ENCODE measurements at places on chromosomes 13 and 19.

DNA sequence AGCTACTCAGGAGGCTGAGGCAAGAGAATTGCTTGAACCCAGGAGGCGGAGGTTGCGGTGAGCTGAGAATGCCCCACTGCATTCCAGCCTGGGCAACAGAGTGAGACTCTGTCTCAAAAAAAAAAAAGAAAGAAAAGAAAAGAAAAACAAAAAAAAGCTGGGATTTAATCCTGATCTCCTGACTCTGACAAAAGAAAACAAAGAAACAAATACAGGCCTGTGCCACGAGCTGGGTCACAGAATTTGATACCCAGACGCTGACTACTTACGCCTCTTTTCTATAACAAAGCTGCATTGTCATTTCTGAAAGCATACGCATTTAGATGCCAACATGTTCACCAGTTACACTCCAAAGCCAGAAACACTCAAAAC, 18.2 kb upstream of the GTF2F2 start:
- DNase-seq: no peak

DNA sequence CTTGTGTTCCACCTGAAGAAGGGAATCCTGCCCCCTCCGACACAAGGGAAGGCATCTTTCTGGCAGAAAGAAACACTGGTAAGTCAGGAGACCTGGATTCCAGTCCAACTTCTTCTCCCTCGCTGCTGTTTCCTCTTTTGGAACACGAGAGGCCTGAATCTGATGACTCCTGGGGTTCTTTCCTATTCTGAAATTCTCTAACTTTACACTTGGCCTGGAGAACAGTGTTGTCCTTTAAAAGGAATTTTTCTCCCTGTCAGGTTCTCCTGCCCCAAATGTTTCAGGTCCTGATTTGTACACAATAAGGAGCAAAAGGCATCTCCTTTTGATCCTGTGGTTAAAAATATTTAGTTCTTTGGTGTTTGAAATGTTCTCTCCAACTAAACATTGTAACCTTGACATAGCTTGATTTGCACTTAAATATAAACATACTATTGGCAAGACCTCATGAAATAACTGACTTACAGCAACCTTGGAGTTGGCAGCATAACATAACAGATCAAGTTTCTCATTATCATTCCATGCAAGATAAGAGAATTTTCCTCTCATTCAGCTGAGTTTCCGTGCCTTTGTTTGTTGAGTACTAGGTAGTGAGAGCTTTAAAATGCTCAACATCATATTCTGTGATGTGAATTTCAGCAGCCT, 244.8 kb downstream of the COG6 start:
- DNase-seq: no peak

DNA sequence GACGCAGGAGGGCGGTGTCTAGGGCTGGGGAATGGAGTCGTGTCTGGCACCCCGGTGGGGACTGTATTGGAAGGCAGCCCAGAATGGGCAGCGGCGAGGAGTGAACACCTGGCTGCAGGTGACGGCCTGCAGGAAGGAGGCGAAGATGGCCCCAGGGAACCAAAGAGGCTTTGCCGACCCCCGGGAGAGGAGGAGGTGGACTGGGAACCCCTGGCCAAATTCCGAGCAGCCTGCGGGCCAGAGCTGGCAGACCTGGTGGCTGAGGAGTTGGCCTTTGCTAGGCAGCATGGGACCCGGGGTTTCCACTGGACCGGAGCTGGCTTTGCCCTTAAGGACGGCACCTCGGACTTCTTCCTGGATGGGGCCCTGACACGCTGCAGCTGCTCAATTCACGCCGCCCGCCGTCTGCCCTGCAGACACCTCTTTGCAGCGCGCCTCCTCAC, 25.9 kb downstream of the ZSWIM9 start:
- no peak for DNase-seq

DNA sequence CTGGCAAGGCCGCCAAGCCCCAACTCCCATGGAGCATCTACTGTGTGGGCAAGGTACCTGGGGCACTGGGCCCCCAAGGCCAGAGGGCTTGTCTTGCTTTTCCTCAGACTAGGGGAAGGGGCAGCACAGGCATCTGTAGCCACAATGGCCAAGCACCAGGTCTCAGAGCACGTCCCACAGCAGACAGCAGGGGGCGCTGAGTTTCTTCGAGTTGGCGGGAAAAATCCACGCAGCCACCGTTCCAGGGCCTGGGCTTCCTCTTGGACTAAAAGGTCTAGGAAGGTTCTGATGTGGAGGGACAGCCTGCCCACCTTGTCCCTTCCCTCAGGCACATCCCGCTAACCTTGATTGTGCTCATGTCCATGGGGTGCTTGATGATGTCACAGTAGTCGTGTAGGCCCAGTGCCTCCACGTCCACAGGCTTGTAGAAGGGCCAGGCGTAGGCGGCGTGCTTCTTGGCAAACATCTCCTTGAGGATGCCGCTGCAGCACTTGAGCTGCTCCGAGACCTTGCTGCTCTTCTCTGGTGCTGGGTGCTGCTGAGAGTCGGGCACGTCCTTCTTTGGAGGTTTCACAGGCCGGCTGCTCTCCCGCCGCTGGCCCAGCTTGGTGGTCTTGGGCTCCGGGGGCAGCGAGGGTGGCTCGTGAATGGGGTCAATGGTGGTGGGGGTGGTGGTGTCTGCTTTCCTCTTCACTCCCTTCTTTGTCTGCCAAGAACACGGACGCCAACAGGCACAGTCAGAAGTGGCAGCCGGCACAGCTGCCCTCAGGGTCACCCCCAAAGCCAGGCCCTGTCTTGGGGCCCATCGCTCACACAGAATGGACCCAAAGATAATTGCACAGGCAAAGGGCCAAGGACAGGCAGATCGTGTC, 32.0 kb upstream of the EPHX3 start:
- peak; percentile 36 for DNase-seq

- no peak for DNase-seq
Observed at GRCh38 chr19:21585281-21585890, 80.0 kb downstream of the ZNF429 start.

DNA sequence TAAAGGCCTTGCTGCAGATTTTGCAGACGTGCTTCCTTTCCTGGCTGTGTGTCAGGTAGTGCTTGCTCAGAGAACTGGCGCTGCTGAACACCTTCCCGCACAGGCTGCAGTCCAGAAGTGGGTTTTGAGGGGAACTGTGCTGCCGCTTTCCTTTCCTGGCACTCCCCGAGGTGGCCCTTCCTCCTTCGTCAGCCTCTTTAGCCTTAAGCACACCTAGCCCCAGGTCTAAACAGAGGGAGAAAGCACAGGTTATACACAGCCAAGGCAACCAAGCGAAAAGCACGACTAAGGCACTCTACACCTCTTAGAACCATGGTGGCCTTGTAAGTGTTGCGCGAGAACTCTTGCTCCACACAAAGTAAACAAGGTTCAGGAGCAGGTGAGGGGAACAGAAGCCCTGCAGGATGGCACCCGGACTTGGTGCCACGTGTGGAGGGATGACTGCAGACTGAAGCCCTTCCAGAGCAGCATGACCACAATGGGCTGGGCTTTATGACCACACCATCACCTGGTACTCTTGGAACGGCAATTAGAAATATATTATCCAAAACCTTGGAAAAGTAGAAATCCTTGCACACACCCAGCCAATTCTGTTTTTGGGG, 23.6 kb downstream of the ZNF541 start:
- no peak for DNase-seq

DNA sequence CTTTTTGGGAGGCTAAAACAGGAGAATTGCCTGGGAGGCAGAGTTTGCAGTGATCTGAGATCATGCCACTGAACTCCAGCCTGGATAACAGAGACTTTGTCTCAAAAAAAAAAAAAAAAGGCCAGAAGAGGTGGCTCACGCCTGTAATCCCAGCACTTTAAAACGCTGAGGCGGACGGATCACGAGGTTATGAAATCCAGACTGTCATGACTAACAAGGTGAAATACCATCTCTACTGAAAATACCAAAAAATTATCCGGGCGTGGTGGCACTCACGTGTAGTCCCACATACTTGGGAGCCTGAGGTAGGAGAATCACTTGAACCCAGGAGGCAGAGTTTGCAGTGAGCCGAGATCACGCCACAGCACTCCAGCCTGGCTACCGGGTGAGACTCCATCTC, 39.9 kb downstream of the ZNF611 start:
- no peak for DNase-seq

GRCh38 chr19:43776286-43776685, 4.5 kb downstream of the KCNN4 start:
- DNase-seq: no peak

DNA sequence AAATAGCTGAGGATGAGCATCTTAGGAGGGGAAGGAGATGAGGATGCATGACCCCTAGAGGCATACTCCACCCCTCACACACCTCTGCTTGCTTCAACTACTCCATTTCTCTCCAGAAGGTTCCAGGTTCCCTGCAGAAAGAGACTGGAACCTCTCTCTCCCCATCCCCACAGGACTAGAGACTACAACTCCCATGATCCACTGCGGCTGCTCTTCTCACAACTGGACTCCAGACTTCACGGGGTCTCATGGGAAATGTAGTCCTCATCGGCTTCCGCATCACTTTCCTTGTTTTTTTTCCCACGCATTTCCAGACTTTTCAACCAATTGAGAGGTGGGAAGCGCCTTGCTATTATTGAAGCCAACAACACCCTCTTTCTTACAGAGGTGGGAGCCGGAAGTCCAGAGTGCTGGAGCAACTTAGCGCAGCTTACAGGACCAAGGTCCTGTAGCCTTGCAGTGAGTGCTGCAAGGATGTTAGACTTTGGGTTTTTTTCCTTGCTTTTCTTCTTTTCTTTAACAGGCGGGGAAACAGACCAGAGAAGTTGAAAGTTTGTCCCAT, 13.9 kb upstream of the CACNG6 start:
- peak; percentile 38 for DNase-seq

GRCh38 chr13:113061271-113061625, 44.3 kb upstream of the F7 start:
- DNase-seq: no peak

DNA sequence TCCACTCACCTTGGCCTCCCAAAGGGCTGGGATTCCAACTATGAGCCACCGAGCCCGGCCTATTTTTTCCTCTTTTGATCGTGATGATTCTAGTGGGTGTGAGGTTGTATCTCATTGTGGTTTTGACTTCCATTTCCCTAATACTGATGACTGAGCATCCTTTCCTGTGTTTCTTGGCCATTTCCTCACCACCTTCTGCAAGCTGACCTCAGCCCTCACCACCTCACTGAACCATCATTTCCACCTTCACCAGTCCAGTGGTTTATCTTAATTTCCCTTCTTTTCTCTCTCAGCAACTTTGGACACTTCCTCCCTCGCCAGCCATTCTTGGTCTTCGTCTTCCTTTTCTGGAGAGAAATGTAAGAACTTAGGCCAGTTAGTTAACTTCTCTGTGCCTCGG, 13.0 kb upstream of the BICRA start:
- no peak for DNase-seq

All from stimulated activated naive B cell treated with anti-CD40 and anti-IgM and Interleukin-4, amounts not matched to agents 10 μg/mL and 1 μg/mL and 100 μg/mL, for 72 hours (primary cell).